RCC 7860 (cell line): ENCODE measurements at places on chromosomes 3 and 15.
A peak's percentile ranks its signal among the peaks of the same experiment; 100 is the strongest.

DNA sequence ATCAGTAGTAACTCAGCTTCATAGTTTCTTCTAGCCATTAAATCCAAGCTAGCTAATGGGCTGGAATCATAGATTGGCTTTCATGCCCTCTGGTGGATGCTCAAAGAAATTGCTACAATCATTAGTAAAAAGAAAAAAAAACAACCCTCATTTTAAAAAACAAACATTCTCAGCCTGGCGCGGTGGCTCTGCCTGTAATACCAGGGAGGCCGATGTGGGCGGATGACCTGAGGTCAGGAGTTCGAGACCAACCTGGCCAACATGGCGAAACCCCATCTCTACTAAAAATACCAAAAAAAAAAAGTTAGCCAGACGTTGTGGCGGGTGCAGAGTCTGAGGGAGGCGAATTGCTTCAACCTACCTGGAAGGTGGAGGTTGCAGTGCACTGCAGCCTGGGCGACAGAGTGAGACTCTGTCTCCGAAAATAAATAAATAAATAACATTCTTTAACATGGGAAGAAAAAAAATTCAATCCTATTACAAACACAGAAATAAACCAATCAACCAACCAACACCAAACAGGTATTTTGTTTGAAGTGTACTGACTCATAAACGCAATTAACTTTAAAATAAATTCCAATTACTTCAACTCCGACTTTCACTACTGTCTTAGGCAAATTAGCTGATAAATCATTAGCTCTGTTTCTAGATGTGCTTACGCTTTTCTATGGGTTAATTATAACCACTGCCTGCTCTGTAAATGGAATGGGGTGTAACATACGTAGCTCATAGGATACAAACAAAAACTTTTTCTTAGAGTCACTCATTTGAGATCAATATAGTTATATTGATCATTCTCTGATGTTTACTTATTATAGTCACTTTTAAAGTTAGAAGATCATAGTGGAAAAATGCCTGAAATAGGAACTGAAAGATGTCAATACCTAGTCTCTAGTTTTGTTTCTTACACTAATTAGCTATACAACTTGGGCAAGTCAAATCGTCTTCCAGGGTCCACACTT is 24.9 kb downstream of the TMEM207 start:
- DNase-seq = peak; percentile 75

DNA sequence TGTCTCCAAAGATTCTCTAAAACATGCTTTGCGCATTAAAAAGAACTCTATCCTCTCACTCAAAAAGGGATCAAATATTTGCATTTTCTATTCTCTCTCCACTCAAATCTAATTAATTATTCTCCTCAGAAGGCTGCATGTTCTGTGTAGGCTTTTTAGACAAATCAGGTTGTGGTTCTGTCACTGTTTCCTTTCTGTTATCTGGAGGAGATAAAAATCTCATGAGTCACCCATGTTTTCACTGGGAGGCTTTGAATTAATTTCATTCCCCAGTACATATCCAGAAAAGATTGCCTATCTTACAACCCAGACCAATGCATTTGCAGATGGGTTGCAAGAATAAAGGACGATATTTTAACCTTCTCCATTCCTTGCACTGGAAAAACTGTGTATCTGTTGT is 446.5 kb downstream of the GRM7 start:
- no peak for DNase-seq

DNA sequence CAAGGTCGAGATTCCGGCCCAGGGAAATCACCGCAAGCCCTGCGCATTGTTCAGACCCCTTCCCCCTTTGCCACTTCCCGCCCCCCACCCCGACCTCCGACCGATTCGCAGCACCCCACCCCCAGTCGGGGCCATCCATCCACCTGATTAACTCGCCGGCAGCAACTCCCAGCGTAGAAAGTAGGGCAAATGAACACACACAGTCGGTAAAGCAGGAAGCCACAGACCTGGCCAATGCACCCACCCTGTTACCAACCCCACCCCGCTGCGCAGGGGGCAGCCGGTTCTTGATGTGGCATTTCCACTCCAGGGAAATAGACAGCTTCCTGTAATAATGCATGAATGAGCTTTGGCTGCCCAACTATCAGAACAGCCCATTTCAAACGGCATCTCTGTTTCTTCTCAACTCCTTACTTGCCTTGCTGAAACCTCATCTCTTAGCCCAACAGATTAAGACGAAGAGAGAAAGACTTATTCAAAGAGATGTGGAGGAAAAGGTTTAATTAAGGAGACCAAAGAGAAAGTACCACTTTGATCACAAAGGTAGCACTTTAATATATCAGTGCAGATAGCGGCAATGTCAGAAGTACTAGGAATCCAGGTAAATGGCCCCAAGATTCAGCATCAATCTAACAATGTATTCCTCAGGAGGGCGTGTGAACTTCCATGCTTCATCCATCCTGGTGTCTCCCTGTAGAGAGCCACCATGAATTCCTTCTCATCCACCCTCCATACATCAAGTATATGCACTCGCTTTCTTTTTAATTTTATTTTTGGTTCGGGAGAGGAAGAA is 1.9 kb downstream of the TNIK start:
- DNase-seq = peak; percentile 55

- DNase-seq = no peak
These were observed 86.9 kb downstream of the C3orf80 start for GRCh38 chr3:160312014-160312624.

DNA sequence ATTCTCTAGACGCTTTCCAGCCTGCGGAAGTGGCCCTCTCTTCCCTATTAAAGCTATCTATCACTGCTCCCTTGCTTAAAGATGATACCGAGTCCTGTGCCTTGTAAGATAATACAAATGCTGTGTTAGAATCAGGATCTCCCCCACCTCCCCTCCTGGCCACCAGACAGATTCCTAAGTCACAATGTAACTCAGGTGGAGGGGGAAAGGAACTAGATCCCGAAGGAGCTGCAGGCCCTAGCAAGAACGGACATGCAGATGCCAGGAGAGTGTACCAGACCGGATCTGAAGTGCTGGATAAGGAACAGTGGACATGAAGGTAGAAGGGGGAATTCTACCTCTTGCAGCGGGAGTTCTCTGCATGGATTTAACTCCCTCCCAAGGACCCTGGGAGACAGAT is 230.7 kb upstream of the LYSMD4 start:
- no peak for DNase-seq

GRCh38 chr3:161630794-161631193 is 134.2 kb downstream of the OTOL1 start:
- DNase-seq = no peak

GRCh38 chr3:37945156-37945806 is 45.3 kb upstream of the VILL start:
- no peak for DNase-seq

DNA sequence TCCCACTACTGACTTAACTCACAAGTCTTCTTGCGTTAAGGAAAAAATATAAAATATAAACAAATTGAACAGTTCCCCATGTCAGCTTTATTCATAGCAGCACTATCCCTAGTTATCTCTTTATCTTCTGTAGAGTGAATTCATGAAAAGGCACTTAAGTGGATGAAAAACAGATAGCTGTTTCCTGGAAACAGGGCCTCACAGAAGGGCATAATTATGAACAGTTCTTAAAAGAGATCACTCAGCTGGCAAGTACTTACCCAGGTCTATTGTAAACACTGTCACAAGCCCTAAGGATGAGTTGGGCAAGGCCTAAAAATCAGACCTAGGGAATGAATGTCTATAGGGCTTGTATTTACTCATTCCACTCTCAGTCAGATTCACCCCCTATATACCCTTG is 10.7 kb downstream of the MB21D2 start:
- DNase-seq = no peak

DNA sequence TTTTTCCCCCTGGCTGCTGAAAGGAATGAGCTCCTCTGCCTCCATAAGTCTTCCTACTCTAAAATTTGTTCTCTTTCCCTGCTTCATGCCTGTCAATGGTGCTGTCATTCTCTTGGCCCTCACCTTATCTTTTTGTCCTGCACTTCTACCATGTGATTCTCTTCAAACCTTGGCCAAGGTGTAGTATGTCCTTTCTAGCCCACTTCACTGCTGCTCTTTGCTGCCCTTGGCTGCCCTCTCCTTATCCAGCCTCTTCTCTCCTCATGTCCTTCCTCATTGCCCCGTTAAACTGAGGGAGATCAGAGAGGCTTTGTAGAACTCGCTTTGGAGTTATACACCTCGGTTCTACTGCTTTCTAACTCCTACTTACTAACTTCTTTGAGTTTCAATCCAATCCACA is 19.7 kb downstream of the MINDY4B start:
- DNase-seq = no peak

DNA sequence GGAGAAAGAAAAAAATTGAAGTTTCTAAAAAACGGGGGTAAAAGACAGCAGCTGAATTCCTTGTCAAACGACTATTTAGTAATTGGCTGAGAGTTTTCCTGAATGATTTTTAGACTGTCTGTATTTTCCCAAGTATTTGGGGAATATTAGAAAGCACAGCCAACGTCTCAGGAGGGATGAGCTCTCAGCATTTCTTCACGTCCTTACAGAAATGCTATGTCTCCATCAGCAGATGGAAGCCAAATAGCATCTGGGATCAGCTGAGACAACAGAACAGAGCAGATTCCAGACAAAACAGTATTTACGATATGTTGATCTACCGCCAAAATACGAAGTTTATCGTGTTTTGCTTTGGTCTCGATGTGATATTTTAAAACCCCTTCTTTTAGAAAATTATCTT is 5.3 kb upstream of the TMC3 start:
- no peak for DNase-seq

GRCh38 chr3:187845826-187846225 is 100.6 kb upstream of the BCL6 start:
- DNase-seq = no peak

DNA sequence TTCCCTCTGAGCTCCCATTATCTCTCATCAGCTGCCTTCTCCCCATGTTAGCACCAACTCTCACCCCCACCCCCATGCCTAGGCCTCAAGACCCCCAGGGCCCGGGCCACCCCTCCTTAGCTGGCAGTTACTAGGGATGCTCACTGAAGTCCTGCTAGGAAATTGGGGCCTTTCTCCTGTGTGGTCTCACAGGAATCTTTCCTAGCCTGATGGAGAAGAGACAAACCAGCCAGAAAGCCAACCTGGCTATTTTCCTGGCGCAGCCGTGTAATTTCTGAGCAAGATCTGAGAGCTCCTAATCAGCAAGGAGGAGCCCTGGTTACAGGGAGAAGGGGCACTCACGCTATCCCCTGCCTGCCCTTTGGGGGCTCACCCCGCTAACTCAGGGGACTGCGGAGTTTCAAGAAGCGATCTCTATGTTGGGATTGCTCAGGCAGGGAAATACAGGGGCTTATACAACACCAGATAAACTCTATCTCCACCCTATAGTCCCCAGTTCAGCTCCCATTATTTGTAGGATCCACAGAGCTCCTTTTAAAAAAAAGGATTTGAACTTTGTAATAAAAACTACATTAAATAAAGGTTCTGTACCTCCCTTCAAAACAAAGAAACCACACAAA is 25.2 kb downstream of the NR2F2 start:
- DNase-seq = no peak
